Spleen (tissue), 13 donors: ENCODE measurements at places on chromosomes 2 and 18. TPM values are rescaled to one million over a fixed set of nuclear protein-coding genes. Genes with fewer than 3 reads are reported as not detected.

DNA sequence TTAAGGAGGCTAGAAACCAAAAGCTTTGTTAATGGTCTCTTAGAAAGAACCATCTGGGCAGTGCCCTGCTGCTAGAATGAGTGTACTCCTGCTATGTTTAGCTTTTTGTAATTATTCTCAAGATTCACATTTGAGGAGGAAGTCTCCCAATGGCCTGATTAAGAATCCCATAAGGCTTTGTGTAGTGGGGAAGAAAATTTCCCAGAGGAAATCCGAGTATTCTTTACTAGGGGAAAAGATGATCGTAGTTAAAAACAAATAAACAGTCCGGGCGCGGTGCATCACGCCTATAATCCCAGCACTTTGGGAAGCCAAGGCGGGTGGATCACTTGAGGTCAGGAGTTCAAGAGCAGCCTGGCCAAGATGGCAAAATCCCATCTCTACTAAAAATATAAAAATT is 117.9 kb downstream of the PTRHD1 start:
- H3K4me3 ChIP-seq = no peak overlapping the region
- no peak overlapping the region for H3K27ac ChIP-seq
- H3K36me3 ChIP-seq = no peaks in the 10 kb centered on the region
- peaks cover 9% of the 10 kb centered on the region for H3K4me1 ChIP-seq

DNA sequence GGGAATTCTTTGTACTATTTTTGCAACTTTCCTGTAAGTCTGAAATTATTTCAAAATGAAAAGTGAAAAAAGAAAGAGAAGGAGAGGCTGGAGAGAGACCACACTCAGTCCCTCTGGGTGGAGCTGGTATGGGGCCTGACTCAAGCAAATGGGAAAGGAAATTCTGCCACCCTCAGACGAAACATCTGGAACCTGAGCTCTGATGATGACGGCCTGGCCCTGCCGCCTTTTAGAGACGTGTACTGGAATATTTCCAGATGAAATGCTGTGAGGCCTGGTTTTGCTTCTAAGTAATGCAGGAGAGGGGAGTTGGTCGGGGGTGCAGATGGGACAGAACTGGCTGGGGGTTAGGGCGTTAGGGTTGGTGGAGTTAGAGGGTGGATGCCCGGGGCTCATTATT is 57.4 kb upstream of the GLI2 start:
- peaks cover 4% of the 10 kb centered on the region for H3K4me1 ChIP-seq
- DNase-seq = peak; percentile 38
- no peak overlapping the region for H3K4me3 ChIP-seq
- H3K27ac ChIP-seq = no peak overlapping the region

GRCh38 chr2:238801791-238802190 is 46.1 kb upstream of the TWIST2 start:
- H3K27ac ChIP-seq = no peak overlapping the region
- no peak for DNase-seq
- no peaks in the 10 kb centered on the region for H3K27me3 ChIP-seq
- H3K4me3 ChIP-seq = no peak overlapping the region
- no peaks in the 10 kb centered on the region for H3K4me1 ChIP-seq
- no peaks in the 10 kb centered on the region for H3K36me3 ChIP-seq

- peaks cover 4% of the 10 kb centered on the region for H3K4me1 ChIP-seq
- no peaks in the 10 kb centered on the region for H3K36me3 ChIP-seq
- no peak for DNase-seq
- H3K4me3 ChIP-seq = no peak overlapping the region
- H3K27me3 ChIP-seq = no peaks in the 10 kb centered on the region
Observed at GRCh38 chr18:6719910-6720683, 9.4 kb upstream of the ARHGAP28 start.

SERPINB5 gene
- not detected for total RNA-seq

UGT1A5 gene
- not detected for total RNA-seq

PUM2 gene
- total RNA-seq = 87.7 TPM
